HS-27A (cell line): ENCODE measurements at places on chromosomes 4 and X.

GRCh38 chrX:103187953-103188475 is 26.9 kb upstream of the BEX4 start:
- no peak for DNase-seq

GRCh38 chrX:13254076-13254785 is 65.6 kb downstream of the ATXN3L start:
- DNase-seq: no peak

DNA sequence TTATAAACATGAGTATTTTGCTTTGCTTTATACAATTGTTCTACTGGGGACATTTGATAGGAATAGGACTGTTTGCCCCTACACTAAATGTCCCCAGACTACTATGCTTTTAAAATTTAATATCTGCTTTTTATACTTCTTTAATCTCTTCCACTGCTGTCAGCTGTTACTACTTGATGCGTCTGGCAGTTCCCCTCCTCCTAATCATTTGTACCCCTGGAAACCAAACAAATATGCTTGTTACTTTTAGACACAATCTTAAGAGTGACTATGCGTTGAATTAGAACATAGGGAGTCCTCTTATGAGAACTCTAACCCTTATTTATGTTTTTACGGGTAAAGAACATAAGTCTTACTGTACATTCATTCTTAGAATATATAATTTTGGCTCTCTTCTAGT is 145.7 kb downstream of the EDA start:
- no peak for DNase-seq

GRCh38 chr4:931194-931959 is 739 bp downstream of the GAK start:
- DNase-seq: no peak

- DNase-seq: no peak
Measured at GRCh38 chr4:186342582-186342981, 76.6 kb downstream of the F11 start.

- no peak for DNase-seq
Measured at GRCh38 chrX:30900227-30900626, 11.2 kb upstream of the TAB3 start.

- no peak for DNase-seq
Measured at GRCh38 chr4:111360906-111361305, 738.0 kb upstream of the PITX2 start.

DNA sequence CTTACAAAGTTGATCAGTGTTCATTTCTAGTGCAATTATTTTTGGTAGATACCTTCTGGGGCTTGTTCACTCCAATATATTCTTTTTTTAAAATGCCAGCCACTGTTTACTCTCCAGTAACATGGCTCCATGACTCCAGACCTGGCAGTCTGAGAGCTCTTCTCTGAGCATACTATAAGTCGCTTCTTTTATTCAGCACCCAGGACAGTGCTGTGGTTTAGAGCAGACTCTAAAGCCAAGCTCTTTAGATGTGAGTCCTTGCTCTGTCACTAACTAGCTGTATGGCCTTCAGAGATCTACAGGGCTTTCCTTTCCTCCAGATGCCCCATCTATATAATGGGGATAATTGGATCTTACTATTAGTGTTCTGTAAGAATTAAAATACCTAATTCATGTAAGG is 200.2 kb upstream of the FAM241A start:
- no peak for DNase-seq

DNA sequence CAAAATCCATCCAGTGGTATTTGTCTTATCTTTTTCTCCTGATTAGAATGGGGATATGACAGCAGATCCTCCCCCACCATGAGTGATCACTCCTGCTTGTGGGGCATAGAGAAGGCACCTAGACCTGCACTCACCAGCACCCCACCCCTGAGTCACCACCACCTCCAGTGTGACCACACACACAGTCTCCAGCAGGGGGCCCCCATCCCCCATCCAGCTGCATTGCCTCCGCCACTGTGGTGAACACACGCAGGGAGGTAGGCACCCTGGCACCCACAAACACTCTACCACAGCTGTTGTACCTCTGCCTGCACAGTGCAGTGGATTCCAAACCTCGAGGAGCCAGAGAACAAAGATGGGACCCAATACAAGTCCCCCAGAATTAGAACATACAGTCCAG is 9.0 kb upstream of the MAGEA8 start:
- DNase-seq: no peak

GRCh38 chrX:141904262-141904661 is 568 bp downstream of the MAGEC1 start:
- DNase-seq: no peak

GRCh38 chr4:15078682-15079642 is 76.7 kb downstream of the CPEB2 start:
- no peak for DNase-seq

DNA sequence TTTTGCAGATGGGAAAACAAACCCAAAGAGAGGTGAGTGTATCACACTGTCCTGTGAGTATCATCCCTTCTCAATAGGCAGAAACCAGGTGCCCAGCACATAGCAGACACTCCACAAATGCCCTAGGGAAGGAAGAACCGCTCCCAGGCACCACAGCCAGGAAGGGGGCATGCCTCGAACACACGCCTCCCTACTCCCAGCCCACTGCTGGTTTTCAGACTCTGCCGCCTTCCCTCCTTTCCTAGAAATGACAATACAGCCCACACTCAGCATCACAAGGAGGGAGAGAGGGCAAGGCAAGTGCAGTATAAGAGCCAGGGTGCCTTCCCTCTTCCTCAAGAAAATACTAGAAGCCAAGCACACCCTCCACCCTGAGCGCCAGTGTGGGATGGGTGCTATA is 16.2 kb downstream of the JAKMIP1 start:
- no peak for DNase-seq

DNA sequence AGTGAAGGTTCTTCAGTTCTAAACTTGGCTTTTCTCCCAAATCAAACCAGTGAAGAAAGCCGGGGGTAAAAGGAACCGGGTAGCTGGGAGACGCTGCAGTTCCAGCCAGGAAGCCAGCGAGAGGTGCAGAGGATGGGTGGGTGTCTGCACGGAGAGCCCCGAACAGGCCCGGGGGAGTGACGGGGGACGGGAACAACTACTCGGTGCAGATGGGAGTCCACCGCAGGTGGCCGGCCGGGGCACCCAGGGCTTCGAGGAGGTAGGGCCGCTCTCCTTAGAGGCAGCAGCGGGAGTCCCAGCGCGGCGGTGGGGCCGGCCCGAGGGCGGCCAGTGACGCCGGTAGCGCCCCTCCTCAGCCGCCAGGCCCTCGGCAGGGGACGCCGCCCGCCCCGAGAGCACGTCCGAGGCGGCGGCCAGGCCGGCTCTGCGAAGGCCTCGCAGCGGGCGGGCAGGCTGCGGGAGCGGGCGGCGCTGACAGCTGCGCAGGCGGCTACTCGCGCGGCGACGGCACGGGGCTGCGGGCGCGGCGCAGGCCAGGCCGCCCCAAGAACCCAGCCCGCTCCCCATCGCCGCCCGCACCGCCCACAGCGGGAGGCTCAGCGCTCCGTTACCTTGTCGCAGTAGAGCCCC is 449 bp downstream of the FBXL5 start:
- no peak for DNase-seq

- DNase-seq: no peak
Measured at GRCh38 chrX:97587171-97587570, 703.5 kb downstream of the RPA4 start.

GRCh38 chr4:9996319-9997110 is 24.8 kb downstream of the SLC2A9 start:
- no peak for DNase-seq

DNA sequence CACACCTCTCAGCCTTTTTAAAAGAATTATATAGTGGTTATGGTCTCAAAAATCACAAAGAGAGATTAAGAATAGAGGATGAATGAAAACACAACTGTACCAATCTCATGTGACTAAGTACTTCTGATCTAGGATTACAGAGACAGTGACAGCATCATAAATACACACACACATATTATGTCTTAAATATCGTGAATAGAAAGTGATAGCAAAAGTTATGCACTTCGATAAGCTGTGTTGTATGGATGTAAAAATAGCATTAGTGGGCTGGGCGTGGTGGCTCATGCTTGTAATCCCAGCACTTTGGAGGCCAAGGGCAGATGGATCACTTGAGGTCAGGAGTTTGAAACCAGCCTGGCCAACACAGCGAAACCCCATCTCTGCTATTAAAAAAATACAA is 25.0 kb downstream of the GYPA start:
- no peak for DNase-seq

- no peak for DNase-seq
Measured at GRCh38 chr4:3384771-3385710, 56.7 kb upstream of the HGFAC start.

GRCh38 chr4:95831166-95831565 is 8.7 kb upstream of the PDHA2 start:
- DNase-seq: no peak

DNA sequence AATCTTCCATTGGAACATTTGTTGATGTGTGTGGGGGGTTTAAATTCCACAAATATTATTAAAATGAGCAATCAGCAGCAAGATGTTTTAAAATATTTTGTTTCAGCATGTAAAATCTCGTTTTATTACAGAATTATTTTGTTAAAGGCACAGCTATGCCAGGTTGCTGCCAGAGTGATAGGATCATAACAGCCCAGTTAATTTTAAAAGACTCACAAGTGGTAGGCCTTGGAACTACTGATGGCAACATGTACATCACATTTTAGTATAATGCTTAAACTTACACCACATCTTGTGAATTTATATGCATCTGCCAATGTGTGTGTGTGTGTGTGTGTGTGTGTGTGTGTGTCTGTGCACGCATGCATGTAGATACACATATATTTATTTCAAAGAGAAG is 97.8 kb upstream of the SPRY1 start:
- no peak for DNase-seq

- no peak for DNase-seq
Measured at GRCh38 chrX:19303256-19303880, 40.4 kb upstream of the PDHA1 start.

DNA sequence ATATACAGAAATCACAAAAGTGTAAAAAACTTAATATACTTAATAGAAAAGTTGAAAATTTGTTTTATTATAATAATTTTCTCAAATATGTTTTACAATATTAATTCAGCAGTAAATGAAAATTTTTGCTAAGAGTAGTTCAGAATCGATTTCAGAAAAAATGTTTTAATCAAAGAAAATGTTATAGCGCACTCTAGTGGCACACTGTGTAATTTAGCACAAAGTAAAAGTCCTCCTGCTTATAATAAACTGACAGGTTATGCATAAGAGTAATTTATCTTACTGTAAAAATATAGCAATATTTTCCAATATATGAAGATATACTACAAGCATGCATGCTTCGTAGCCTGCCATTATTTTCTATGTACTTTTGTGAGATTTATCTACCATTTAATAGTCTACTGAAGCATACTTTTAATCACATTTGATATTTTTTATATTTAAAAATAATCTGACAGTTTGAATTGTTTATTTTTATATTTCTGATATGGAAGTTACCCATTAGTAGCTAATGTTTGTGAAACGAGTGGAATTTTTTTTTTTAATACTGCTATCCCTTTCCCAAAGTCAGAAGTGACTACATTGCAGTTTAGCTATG is 217.9 kb upstream of the KLHL4 start:
- no peak for DNase-seq

DNA sequence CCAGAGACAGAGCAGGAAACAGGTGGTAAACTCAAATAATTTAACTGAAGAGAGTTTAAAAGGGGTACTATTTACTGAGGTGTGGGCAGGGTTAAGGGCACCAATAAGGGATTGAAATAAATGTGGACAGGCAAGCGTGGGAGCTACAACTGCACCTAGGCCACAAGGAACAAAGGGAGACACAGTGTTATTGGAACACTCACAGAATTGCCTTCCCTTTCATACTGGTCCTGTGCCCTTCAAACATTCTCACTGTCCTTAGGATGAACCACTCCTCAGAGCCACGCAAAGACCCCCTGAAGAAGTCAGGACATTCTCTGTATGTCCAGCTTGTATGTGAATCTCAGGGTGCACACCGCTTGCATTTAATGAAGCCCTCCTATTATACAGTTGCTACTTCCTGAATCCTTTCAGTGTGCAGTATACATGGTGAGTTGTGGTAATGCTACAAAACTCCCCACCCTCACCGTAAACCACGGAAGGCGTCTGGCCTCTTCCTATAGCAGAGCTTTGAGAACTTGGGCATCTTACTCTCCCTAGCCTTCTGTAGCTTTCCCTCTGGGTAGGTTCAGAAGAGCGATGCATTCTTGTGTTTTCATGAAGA is 9.6 kb upstream of the MRPL1 start:
- DNase-seq: no peak

- DNase-seq: no peak
Measured at GRCh38 chr4:38856524-38857337, at the start of gene TLR6. Gene TLR6, minus strand, starts transcription at chr4:38856817. Its CDS starts 27,344 bp downstream, at chr4:38829473.

- DNase-seq: no peak
Measured at GRCh38 chr4:144183165-144183564, 42.6 kb upstream of the GYPA start.

GRCh38 chrX:1601051-1601767 is 9.8 kb downstream of the AKAP17A start:
- DNase-seq: no peak

GRCh38 chr4:103397541-103397940 is 199.4 kb upstream of the CENPE start:
- no peak for DNase-seq

DNA sequence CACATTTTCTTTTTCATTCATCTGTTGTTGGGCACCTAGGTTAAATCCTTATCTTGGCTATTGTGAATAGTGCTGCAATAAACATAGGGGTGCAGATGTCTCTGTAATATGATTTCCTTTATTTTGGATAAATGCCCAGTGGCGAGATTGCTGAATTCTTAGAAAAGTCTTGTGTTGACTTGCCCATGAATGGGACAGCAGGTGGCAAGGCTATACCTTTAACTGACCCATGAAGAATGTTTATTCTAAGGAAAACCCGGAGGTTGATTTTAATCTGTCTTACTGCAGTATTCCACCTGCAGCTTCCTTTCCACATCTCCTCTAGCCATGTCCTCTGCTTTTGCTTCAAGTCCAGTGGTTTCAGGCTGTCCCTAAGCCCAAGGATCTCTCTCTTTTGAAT is 220.6 kb downstream of the SNCA start:
- DNase-seq: no peak

DNA sequence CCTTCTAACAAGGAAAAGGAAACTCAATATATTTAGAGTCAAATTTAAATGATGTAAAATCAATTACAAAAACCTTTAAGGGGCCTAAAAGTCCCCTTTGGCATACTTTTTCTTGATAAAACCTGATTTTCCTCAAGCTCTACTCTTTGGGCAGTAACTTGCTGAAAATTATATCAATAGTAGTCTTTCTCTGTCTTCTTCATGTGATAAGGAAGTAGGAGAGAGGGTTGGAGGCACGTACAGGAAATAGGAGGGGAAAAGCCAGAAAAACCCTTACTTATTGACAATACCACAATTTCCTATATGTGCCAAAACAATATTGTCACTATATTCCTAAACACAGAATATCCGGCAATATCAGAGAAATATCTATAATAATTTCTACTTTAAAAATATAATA is 9.6 kb downstream of the RHOH start:
- no peak for DNase-seq
